ENCODE measurements at places on chromosomes 12 and 14.

DNA sequence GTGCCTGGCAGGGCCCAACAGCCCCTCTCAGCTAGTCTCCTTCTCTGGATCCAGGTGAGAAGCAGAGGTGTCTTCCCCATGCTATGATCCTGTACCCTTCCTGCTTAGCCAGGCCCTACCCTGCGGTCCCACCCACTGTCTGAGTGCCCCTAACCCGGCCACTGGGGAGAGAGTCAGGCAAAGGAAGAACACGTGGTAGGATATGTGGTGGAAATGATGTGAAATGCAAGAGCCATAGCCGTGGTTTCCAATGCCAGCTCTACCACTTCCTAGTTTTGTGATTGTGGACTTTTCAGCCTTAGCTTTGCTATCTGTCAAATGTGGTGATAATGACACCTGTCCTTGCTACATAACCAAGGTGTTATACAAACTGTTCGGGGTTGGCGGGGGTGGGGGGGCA lies 15.8 kb downstream of the KRT2 start:
- no peak for DNase-seq

DNA sequence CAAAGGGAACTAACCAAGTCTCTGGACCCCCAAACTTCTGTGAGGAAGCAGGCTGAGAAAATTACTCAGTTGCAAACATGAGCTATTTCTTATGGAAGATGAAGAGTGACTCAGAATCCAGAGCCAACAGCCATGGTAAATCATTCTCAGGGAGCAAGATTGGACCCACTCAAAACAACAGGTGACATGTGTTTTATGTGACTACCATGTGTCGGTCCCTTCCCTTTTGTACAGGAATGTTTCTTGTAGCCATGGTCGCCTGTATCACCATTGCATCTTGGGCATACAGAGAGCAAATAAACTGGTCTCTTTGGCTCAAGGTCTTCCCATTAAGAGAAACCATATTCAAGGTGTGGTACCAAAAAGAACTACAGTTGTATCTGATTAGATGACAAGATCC lies 75.4 kb upstream of the COCH start:
- DNase-seq = no peak

- no peak for DNase-seq
These were observed 5.8 kb upstream of the HCAR3 start for GRCh38 chr12:122722387-122722786.

GRCh38 chr14:68820999-68821683 lies 28.3 kb upstream of the ZFP36L1 start:
- no peak for DNase-seq

GRCh38 chr14:58245562-58245961 lies 919 bp downstream of the PSMA3 start:
- no peak for DNase-seq

DNA sequence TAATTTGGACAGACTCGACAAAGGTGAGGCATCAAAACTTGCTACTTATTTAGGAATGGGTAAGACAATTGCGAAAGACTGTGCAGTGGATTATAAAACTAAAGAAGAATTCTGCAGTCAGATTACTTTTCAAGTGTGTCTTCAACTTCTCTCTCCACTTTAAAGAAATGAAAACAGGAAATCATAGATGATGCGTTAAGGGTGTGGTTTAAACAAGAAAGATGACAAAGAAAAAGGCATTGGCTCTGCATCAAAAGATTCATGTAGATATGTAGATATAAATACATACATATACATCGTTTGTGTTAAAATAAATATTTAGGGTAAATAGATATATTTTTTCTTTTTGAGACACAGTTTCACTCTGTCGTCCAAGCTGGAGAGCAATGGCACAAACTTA lies 74.6 kb upstream of the PARP11 start:
- DNase-seq = no peak
